ENCODE measurements at places on chromosomes 2 and 18.

- DNase-seq = no peak
Observed at GRCh38 chr18:79851489-79851888, 53.8 kb downstream of the KCNG2 start.

DNA sequence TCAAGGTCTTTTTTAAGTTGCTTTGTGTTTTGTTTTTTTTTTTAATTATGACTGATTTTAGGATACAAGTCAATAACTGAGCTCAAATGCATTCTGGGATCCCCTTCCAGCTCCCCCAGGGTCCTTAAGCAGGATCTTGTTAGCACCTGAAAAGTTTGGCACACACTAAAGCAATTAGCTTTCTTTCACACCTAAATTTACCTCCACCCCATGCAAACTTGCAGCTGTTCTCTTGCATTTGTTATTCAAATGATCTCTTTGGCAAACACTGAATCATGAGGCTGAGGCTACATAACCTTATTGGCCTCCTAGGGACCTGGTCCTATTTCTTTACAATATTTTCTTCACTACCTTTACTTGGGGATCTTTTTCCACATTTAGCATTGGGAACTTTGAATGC is 2026.1 kb upstream of the CELF4 start:
- no peak for DNase-seq

DNA sequence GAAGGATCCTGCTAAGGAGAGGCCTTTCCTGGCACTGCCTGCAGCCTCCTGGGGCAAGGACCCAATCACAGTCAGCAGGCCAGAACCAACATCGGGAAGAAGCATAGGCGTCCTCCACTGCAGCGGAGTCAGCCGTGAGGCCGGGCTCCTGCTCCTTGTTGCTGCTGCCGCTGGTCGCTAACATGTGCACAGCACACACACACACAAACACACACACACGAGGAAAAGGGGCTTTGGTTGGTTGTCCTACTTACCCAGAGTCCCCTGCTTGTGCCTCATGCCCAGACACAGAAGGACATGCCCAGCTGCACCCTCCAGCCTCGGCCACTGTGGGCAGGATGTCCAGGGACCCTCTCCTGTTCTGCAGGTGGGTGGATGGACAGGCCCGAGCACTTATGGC is 209.4 kb downstream of the GLI2 start:
- no peak for DNase-seq

GRCh38 chr2:195181059-195181705 is 475.8 kb upstream of the SLC39A10 start:
- DNase-seq = no peak

DNA sequence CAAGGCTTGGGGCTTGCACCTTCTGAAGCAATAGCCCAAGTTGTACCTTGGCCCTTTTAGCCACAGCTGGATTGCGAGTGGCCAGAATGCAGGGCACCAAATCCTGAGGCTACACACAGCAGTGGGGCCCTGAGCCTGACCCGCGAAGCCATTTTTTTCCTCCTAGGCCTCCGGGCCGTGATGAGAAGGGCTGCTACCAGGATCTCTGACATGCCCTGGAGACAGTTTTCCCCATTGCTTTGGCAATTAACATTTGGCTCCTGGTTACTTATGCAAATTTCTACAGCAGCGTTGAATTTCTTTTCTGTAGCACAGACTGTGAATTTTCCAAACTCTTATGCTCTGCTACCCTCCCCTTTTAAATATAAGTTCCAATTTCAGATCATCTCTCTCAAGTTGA is 54.5 kb downstream of the MOCOS start:
- no peak for DNase-seq

GRCh38 chr2:198883604-198884003 is 574.1 kb downstream of the SATB2 start:
- no peak for DNase-seq

GRCh38 chr2:32264422-32265105 is at the start of gene NLRC4:
Gene NLRC4 (minus strand): TSS chr2:32264886. CDS start chr2:32256775, 8,111 bp downstream.
- DNase-seq = no peak

GRCh38 chr2:154452906-154453493 is 245.5 kb upstream of the KCNJ3 start:
- no peak for DNase-seq

GRCh38 chr2:210299866-210300373 is 15.1 kb downstream of the MYL1 start:
- no peak for DNase-seq

DNA sequence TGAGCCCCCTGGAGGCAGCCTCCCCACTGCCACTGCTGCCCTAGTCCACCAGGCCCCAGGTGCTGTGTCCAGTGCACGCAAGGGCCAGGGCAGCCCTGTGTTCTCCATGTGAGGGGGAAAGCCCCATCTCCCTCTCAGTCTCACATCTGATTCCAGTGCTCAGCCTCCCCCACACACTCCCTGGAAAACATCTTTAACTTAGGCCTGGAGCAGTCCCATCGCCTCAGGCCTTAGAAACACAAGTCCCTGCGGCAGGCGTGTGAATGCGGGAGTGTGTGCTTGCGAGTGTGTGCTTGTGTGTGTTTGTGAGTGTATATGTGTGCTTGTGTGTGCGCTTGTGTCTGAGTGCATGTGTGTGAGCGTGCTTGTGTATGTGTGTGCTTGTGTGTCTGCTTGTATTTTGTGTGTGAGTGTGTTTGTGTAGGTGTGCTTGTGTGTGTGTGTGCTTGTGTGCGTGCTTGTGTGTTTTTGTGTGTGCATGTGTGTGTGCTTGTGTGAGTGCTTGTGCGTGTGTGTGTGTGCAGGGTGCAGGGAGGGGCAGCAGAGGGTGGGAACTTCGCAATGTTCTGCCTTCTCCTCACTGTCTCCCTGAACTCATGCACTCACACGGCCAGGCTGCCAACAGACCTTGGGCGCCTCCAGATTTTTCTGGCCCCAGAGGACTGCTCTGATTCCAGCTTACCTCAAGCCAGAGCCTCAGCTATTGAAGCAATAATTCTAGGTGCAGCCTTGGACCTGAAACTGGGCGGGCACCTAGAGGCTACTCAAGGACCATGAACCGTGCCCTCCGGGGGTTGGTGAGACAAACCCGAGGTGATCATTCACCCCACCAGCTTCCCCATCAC is 139.6 kb downstream of the CABLES1 start:
- no peak for DNase-seq

GRCh38 chr2:99607861-99608491 is 118.2 kb upstream of the REV1 start:
- no peak for DNase-seq

DNA sequence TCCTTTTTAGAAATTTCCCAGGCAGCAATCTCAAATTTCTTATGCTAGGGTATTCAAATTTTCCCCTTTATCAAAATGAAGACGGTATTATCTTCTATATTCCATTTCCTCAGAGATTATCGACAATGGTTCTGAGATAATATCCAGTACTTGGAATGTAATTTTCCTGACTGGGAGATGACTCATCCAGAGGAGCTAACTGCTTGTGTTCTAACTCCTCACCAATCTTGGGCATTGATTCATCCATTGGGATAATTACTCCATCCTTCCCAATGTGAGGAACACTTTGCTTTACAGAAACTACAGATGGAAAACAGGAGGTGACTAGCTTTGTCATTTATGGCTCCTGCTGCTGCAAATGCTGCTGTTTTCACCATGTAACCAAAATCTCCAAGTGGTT is 239.4 kb upstream of the LYPD1 start:
- no peak for DNase-seq

DNA sequence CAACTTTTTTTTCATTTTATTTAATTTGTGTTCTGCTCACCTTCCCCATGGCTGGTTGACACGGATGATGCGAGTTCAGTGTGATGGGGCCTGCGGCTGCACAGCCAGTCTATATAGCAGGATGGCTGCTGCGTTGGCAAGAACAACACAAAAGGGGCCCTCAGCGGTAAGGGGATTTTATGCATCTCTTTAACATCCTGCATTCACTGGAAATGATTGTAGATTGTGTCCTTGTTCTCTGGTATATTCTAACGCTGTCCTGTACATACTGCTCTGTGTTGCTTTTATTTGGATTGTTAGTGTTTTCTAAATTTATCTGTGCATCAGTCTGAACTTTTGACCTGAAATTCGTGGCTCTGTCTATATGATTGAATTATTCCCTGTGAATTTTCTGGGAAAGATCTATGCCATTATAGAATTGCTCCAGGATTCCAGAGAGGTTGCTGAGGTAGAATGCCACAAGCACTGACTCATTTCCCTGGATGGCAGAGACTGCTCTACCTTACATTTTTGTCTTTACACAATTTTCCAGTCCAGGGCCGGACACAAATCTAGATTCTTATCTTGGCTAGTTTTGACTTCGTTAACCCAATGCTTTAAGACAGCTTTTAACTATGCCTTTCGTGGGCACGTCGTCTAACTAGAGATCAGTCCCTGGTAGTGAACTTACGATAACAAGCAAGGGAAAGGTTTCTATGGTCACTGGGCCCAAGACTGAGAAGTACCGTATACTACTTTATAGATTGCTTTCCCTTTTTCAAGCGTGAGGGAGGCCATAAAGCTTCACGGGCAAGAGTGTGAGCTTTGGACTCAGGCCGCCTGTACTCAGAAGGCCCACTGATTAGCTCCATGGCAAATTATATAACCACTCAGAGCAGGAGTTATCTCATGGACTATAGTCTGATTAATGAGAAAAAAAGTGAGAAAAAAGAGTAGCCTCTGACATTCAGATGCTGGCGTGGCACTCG is at the start of gene CRYGC:
TSS of gene CRYGC (minus strand) at position 85 of the 968 bp plus-strand sequence. CDS start at position 49, 36 bp downstream.
- no peak for DNase-seq

- no peak for DNase-seq
Observed at GRCh38 chr18:13236411-13236810, 17.9 kb downstream of the LDLRAD4 start.

DNA sequence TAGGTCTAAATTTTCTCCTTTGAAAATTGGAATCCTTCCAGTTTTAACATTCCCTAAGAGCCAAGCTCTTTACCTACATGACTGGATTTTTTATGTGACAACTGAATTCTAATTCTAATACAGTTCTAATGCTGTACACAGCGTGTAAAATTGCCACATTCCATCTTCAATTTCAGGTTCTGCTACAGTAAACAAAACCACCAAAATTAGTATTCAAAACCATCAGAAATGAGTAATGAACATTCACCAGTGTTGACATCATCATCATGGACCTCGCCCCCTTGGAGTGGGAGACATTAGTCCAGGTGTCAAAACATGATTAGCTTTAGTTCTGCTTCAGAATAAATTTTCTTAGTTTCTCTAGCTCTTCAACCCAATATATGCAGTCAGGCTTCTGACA is 133.6 kb downstream of the MBD2 start:
- no peak for DNase-seq

DNA sequence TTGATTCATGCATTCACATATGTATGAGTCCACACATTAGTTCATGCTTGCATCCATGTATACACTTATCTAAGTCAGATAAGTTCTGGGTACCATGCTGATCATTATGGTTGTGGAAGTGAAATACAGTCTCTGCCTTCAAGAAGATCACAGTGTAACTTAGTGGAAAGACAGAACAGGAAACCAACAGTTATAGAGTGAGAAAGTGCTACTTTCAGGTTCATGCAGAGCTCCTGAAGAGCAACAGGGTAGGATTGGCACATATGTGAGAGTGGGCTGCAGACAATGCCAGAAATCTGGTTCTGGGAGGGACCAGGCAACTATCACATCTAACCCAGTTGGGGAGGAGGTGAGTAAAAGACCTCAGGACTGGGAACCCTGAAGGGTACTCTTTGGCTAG is 35.4 kb upstream of the PGAP1 start:
- DNase-seq = no peak

GRCh38 chr2:161044095-161044865 is 115.9 kb upstream of the TANK start:
- no peak for DNase-seq

GRCh38 chr2:10378189-10378588 is 69.9 kb downstream of the ODC1 start:
- DNase-seq = no peak

DNA sequence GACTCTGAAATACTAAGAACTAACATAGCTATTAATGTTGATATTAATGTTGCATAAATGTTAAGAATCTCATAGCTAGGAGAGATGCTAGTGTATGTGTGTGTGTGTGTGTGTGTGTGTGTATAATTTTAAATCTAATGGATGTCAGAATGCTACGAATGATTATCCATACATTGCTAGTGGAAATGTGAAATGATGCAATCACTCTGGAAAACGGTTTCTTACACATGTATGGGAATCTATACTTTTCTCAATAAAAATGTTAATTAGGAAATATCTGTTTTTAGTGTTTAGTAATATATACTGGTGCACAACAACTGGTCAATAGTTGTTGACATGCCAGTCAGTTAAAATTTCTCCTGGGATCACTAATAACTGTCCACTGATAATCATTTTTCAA is 908.8 kb upstream of the POU3F3 start:
- no peak for DNase-seq

GRCh38 chr2:159078443-159078842 is 110.0 kb downstream of the TANC1 start:
- no peak for DNase-seq

- DNase-seq = no peak
Observed at GRCh38 chr2:66957677-66958076, 439.5 kb upstream of the ETAA1 start.

GRCh38 chr2:178234648-178235047 is 40.3 kb downstream of the OSBPL6 start:
- DNase-seq = no peak

DNA sequence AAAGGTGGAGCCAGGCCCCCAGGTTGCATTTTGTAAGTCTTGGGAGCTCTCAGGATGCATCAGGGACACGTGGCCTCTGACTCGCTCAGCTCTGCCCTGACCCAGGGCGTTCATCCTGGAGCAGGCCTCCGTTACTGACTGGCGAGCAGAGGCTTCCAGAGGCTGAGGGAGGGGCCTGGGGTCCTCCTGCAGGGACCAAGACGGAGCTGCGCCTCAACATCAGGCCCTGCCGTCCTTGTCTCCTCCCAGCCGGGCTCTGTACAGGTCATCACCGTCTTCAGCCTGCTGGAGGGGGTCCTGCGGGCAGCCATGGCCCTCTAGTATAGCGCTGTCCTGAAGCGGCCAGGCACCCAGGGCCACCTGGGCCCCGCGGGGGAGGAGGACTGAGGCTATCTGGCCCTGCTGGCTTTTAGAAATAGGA is 10.2 kb upstream of the ALPP start:
- peak; percentile 51 for DNase-seq

DNA sequence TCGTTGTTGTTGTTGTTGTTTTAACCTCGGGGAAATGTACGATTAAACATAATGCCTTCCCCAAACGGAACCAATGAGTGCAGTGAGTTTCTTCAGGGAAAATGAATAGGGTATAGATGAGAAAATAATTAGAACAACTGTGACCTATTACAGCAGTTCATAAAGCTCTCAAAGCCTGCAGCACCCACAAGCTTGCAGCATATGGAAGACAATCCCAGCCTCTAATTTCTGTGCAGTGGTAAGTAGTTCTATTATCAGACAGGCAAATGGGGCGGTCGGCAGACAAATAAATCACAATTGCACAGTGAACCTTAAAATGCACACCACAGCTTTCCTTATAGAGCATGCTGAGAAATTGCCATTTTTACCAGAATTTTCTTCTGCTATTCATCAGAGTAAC is 159.5 kb downstream of the MYT1L start:
- DNase-seq = no peak

- no peak for DNase-seq
Observed at GRCh38 chr2:135582383-135582782, 51.1 kb downstream of the R3HDM1 start.

- no peak for DNase-seq
Observed at GRCh38 chr2:203569677-203570316, 34.7 kb upstream of the RAPH1 start.

GRCh38 chr18:75159238-75159518 is 49.8 kb downstream of the PTGR3 start:
- no peak for DNase-seq

GRCh38 chr2:186099826-186100225 is 361.2 kb downstream of the FSIP2 start:
- DNase-seq = no peak

- DNase-seq = no peak
Observed at GRCh38 chr2:108542071-108542470, 7.8 kb downstream of the LIMS1 start.
